Inflammatory macrophage treated with lipopolysaccharide for 1 hour (primary cell): ENCODE measurements at places on chromosomes 16 and 17.

GRCh38 chr17:1484676-1485422, 7.6 kb downstream of the MYO1C start:
- peak; percentile 44 for DNase-seq

- peak; percentile 81 for DNase-seq
Observed at GRCh38 chr17:1197781-1198490, 18.2 kb upstream of the ABR start.

- DNase-seq, result no peak
Observed at GRCh38 chr16:13542284-13542683, 377.7 kb upstream of the ERCC4 start.

DNA sequence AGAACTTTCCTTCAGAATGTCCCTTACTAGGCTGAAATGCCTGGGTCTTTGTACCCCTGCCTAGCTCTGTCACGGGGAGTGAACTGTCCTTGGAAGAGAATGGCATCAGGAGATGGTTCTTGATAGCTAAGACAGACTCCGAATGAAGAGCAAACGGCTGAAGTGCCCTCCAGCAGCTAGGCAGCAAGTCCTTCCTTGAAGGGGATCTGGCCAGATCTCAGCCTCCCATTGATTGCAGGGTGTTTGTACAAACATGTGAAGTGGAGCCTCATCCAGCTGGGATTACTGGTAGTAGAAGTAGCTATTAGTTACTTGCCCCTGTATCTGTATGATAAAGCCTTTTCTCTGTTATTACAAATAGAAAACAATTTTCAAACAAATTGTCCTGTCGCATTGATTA, 30.9 kb downstream of the LRRC36 start:
- no peak for DNase-seq

DNA sequence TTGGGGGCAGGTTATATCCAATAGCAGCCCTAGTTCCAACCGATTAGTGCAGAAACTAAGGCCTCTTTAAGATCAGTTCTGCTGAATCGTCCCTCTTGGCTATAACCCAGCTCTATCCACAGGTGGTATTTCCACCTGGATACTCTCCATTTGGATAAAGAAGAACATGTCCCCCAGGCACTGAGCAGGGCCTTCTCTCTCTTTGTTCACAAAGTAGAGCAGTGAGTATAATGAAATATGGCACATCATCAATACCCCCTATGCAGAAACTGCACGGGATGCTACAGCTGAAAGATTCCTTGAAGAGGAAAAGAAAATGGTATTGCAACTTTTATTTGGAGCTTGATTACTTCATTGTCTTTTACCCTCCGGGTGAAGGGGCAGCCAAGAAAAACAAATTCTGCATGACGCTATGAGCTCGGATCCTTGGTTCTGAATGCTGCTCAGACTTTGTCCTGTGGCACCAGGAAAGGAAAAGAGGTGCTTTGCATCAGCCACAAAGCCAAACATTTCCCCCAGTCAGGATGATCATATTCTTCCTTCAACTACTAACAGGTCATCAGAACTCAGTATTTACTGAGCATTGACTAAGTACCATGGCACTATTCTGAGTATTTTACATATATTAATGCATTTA, 399.7 kb downstream of the NPIPA8 start:
- no peak for DNase-seq

- peak; percentile 48 for DNase-seq
Observed at GRCh38 chr17:37476431-37477120, 13.1 kb upstream of the DUSP14 start.
